ENCODE measurements at places on chromosomes 5 and 9. TPM values are rescaled to one million over a fixed set of nuclear protein-coding genes. Genes with fewer than 3 reads are reported as not detected.
A peak's percentile ranks its signal among the peaks of the same experiment; 100 is the strongest.

DNA sequence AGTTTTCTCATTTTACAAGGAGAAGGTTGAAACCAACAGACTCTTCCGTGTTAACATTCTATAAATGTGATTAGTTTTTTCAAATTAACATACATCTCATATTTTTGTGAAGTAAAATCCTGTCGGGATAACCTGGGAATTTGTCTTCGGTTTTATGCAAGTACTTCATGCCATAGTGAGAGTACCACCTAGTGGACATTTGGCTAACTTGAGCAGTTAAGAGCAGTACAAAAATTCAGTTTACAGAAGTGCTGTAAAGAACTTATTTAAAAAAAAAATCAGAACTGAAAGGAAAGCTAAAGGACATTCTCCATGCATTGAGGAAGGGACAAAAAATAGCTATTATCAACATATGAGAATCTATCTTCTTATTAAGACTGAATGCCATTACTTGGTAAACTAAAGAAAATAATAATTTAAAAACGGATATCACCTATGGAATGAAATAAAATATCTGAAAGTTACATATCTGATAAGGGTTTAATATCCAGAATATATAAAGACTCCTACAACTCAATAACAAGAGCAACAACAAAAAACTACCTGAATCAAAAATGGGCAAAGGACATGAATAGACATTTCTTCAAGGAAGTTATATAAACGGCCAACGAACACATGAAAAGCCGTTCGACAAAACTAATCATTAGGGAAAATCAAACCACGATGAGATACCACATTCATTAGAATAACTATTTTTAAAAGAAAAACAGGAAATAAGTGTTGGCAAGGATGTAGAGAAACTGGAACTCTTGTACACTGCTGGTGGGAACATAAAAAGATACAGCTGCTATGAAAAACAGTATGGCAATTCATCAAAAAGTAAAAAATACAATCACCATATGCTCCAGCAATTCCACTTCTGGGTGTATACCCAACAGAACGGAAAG, 117.0 kb upstream of the GNA14 start:
- DNase-seq, result no peak

Gene SLC22A4
- total RNA-seq, result 1.6 TPM

Gene GPSM1
- 71.7 TPM for total RNA-seq

Gene SPATA31C1
- not detected for total RNA-seq

GRCh38 chr5:168216989-168217388, 74.5 kb upstream of the WWC1 start:
- no peak for DNase-seq

- no peak for DNase-seq
Measured at GRCh38 chr5:179112469-179113142, 52.4 kb downstream of the ZNF354C start.

Gene ZNF782
- 48.5 TPM for total RNA-seq

Gene RORB
- total RNA-seq, result 42.8 TPM

Gene GALNT12
- total RNA-seq, result 0.82 TPM

- no peak for DNase-seq
Measured at GRCh38 chr5:125186911-125187375, 440.5 kb upstream of the ZNF608 start.

- no peak for DNase-seq
Measured at GRCh38 chr5:178993955-178994579, 1.1 kb downstream of the GRM6 start.

DNA sequence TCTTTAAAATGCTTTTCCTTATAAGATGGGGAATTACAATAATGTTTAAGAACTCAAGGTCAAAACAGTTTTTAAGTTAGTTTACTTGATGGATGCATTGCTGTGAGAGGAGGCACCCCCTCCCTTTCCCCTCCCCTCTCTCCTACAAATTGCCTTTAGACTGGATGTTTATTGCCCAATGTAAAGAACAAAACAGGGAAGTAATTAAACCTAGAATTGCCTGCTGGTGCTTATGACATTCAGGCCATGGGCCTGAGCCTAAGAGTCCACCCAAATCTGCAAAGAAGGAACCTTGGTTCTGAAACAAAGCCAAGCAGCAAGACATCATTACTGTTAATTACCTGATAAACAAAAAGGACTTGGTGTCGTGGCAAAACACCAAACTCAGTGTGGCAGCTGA, 630.3 kb downstream of the ISL1 start:
- DNase-seq, result no peak

DNA sequence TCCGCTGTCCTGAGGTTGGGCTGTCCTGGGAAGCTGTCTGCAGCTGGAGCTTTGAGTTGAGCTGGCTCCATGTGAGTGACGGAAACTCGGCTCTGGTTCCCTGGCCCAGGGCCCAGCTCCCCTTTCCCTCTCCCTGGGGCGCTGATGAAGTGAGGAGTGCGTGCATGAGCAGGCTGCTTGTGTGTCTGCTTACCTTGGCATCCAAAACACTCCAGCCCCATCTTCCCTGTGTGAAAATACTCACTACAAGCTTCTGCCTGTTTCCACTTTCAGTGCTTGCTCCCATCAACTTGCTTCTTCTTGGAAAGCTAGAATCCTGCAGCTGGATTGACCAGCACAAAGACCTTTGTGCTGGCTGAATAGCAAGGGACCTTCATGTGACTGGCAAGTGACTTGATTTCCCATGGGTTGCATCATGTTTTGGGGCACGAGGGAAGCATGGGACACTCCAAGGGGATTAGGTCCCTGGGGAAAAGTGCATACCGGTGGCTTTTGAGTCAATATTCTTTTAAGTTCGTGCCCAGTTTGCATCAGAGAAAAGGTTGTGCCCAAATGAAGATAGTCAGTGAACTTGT, 198.1 kb downstream of the GADD45G start:
- DNase-seq, result peak; percentile 12

- no peak for DNase-seq
Measured at GRCh38 chr9:108707120-108707519, 148.7 kb downstream of the ACTL7B start.

Gene PITX1
- not detected for total RNA-seq

Gene PAEP
- not detected for total RNA-seq

Gene SPINK4
- not detected for total RNA-seq

Gene FBP1
- total RNA-seq, result not detected

GRCh38 chr5:126849101-126849678, 72.3 kb downstream of the LMNB1 start:
- no peak for DNase-seq

DNA sequence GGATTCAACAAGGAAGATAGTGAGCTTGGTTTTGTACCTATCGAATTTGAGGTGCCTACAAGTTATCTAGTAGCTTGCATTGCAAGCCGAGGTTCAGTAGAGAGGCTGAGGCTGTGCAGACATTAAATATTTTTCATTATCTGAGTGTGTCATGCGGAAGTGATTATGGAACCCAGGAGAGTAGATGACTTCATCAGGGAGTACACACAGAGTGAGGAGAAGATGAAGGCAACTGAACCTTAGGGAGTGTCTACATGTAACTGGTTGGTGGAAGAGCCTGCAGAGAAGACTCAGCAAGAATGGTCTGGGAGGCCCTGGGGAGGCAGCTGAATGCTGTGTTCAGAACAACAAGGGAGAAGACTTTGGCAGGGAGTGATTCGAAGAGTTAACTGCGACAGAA, 393.9 kb downstream of the ARHGEF28 start:
- DNase-seq, result no peak

Gene OR13J1
- not detected for total RNA-seq

- DNase-seq, result no peak
Measured at GRCh38 chr5:179304466-179304865, 40.8 kb downstream of the ADAMTS2 start.

Gene ERAP2
- 6.1 TPM for total RNA-seq

DNA sequence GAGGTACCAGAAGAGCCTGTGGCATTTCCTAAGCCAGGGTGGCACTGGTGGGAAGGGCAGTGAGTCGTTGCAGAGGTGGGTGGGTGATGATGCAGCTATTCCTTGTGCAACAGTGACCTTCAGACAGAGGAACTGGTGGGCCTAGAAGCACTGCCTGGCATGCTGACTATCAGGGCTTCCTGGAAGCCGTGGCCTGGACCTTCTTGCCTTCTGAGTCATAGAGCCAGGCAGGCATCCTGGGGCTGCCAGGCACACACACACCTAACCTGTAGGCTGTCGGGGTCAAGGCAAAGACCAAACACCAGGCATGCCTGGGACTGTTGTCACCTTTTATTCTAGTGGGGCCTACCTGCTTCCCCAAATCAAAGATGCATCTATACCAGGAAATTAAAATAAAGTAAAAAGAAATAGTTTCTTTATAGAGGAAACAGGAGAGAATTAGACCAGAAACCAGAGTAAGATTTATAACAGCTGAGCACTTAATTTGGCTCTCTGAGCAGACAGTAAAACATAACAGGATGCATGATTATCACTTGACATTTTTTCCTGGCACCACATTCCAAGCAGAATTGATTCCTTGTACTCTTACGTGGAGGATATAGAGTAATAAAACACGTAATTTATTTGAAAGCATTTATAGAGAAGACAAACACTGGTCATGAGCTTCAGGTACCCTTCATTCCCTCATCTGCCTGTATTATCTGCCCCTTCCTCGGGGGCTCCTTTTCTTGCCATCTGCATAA, 25.1 kb downstream of the NANS start:
- no peak for DNase-seq

- DNase-seq, result no peak
Measured at GRCh38 chr9:91378695-91379127, 17.0 kb upstream of the AUH start.

Gene LTC4S
- 1.6 TPM for total RNA-seq

DNA sequence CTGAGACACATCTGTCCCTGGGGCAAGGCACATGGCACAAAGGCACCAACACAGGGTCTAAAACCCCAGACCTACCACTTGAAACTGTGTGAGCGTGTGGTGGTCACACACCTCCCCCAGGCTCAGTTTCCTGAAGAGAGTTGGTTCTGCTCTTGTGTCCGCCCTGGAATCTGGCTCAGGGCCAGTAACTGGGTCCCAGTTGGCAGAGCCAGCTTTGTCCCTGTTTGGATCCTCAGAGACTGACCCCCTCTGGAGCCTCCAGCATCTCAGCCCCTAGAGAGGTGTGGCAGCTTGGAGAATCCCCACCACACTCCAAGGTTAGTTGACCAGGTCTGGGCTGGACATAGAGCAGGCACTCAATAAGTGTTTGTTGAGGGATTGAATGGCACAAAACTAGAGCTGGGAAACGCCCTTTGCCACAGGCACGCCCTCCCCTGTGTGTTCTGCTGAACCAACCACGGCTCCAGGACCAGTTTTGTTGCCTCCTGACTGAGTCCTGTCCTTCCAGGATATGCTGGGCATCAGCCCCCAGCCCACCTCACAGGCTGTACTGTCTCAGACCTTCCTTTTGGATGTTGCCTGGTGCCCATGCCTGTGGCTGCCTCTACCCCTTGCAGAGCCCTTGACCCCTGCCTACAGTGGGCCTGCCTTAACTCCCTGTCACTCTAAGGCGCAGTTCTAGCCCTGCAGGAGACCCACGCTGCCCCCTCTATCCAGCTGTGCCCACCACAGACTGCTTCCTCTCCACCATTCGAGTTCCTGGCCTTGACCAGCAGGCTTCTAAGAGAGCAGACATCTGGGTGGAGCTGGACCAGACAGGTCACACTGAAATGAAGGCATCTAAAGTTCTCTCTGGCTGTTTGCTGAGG, 3.8 kb upstream of the PDLIM4 start:
- no peak for DNase-seq

DNA sequence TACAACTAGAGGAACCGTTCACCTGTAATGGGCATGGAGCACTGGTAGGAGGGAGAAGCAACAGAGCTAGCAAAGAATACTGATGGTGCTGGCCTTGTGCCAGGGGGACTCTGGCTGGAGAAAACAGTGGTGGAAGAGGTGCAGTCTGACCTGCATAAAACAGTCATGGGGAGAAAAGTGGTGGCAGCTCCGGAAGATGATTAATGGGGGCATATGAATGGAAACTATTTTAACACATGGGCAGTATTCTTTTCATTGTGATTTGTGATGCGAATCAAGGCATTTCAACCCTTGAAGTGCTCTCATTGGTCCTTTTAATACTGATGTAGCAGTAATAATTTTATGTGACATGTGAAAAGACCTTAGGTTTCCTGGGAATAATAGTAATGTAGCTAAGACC, 219.6 kb downstream of the ADAMTS6 start:
- DNase-seq, result no peak

Gene LSM11
- 90.1 TPM for total RNA-seq

- DNase-seq, result no peak
Measured at GRCh38 chr9:110744715-110745384, 76.3 kb downstream of the MUSK start.

DNA sequence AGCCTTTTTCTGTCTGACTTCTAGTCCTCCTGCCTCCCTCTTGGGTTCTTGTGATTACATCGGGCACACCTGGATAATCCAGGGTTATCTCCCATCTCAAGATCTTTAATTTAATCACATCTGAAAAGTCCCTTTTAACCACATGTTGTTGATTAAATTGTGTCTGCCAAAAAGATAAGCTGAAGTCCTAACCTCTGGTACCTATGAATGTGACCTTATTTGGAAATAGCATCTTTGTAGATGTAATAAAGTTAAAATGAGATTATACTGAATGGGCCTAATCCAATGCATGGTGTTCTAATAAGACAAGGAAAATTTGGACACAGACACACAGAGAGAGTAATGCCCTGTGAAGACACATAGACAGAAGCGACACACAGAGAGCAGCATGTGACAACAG, 232.4 kb downstream of the KCTD16 start:
- DNase-seq, result no peak

Gene NUTM2G
- not detected for total RNA-seq

- DNase-seq, result no peak
Measured at GRCh38 chr9:117097761-117098160, 317.1 kb downstream of the ASTN2 start.

Gene TSTD2
- 34.2 TPM for total RNA-seq

DNA sequence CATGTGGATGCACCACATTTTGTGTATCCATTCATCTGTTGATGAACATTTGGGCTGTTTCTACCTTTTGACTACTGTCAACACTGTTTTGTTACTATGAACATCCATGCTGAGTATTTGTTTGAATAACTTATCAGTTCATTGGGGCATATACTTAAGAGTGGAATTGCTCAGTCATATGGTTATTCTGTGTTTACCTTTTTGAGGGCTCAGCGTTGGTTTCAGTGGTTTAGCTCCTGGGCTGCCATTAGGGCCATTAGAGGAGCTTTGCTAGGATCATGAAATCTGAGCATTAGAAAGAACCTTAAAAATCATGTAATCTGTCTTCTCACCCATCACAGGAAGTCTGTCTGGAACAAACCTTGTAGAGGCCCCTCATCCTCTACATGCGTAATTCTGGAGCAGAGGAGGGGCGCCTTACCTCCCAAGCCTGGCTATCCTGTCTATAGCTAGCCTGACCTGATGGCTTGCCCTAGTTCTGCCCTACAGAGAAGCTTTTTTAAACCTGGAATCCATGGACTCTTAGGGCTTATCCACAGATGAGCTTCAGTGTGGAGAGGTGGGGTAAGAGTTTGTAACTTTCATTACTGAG, 92.9 kb downstream of the PDZD2 start:
- DNase-seq, result no peak

Gene PIP5KL1
- 6.1 TPM for total RNA-seq

DNA sequence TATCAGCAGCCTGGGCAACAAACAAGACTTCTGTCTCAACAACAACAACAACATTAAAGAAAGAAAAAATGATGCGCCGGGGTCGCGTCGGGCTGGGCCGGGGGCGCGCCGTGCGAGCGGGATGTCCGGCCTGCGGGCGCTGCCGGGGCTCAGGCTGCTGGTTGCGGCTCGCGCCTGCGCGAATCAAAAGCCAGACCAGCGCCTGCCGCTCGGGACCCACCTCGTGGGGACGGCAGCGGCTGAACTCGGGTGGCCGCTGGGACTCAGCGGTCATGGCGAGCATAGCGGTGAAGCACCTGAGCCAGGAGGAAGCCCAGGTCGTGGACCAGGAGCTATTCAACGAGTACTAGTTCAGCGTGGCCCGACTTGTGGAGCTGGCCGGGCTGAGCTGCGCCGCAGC, 11.9 kb upstream of the NHP2 start:
- no peak for DNase-seq

- no peak for DNase-seq
Measured at GRCh38 chr9:86940774-86941173, 6.5 kb downstream of the GAS1 start.
